Cardiac septum (tissue), 1 donor: ENCODE measurements at places on chromosomes 2 and 18. TPM values are rescaled to one million over a fixed set of nuclear protein-coding genes. Genes with fewer than 3 reads are reported as not detected.

DNA sequence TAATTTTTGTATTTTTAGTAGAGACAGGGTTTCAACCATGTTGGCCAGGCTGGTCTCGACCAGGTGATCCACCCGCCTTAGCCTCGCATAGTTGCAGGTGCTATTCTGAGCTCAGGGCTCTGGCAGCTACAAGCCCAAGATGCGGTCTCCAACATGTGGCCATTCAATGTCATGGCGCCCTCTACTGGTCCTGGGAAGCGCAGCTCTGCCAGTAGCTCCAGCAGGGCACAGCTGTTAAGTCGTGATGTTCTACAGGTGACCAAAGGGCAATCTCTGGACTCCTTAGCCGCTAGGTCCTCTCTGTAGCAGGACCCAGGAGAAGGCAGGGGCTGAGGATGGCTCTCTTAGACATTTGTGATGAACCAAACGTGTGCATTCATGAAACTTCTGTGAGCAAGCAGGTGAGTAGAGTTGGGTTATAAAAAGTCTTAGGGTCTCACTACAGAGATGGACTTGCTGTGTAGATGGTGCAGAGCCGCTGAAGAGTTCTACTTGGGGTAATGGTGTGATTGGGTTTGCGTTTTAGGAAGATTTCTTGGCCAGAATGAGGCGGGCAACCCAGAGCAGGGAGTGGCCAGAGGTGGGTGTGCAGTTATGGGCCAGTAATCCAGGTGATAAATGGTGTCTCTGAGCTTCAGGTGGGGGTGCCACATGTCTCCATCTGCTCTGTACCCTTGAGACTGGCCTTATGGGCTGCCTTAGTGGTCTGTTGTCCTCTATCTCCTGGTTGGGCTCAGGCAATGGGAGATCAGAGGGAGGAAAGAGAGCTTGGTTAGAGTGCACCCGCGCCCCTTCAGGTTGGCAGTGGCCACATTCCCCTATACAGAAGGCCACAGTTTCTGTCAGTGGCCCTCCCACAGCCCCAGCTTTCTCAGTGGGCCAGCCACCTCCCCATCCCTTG, 31.0 kb downstream of the IL37 start:
- no peak for DNase-seq

DNA sequence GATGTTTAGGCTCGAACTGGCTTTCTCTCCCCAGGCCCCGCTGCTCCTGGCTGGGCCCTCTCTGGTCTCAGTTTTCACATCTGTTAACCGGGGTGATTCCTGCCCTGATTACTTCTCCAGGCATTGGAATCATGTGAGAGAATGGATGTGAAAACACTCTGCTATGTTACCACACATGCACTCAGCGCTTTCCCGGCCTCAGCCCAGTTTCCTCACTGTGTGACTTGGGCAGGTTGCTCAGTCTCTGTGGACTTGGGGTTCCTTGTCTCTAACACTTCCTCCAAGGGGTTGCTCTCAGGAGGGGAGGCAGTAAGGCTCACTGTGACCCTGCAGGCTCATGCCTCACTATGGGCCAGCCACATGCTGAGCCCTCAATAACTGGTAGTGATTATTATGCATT, 230.4 kb upstream of the HS6ST1 start:
- DNase-seq: no peak

- DNase-seq: no peak
Observed at GRCh38 chr2:119076713-119077112, 81.8 kb downstream of the C1QL2 start.

- DNase-seq: no peak
Observed at GRCh38 chr2:133485868-133486267, 82.4 kb downstream of the NCKAP5 start.

DNA sequence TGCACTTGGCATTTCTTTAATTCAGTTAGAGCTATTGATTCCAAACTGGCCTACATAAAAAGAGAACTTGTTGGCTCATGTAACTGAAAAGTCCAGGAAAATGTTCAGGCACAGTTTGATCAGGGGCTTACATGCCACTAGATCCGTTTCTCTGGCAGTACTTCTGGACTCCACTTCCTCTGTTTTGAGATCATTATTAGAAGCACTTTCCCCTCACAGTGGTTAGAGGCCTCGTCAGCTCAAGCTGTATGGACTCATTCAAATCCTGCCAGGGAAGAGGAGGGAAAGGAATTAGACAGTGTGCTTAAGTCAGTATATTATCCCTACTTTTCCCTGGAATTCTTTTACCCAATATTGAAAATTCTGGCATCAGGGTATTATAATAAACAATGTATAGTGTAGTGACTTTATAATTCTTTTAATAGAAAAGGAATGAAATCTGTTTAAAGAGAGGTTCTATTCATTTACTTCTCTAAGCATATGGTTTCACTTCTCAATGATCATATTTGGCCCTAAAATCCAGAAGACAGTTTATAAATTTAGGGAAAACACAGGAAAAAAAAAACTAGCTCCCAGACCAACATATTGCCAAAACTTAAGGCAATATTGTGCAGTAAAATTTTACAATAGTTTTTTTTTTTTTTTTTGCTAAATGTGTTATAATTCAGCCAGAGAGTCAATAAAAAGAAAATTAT, 92.0 kb downstream of the ARMC9 start:
- DNase-seq: no peak

DNA sequence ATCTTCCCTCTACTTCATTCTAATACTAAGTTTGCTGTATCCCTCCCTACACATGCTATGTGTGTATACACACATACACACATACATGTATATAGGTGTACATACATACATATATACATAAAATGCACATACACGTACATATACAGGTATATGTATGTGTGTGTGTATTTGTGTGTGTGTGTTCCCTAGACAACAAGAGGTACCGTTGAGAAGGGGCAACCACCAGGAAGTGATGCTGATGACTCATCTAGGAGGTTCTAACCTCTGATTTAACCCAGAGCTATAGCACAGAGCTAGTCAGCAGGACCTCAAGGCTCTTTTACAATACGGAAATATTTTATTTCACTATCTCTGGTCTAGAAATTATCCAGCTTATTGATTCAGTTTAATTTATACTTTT, 139.2 kb downstream of the LAMA3 start:
- DNase-seq: no peak

DNA sequence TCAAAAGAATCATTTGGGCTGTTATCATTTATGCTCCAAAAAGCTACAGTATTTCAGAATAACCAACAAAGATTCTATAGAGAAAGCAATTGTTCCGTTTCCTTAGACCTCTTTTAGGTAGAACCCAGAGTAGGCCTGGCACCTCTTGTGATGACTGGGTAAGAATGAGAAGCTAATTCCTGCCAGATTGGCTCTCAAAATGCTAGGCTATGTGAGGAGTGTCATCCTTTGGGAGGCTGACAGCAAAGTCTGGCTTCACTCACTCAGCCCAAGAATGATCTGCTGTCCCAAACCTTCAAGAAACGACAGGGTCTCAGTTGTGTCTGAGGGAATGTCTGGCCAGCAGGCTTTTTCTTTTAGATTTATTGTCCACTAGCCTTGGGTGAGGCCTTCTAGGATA, 4.5 kb downstream of the CERS6 start:
- no peak for DNase-seq

DNA sequence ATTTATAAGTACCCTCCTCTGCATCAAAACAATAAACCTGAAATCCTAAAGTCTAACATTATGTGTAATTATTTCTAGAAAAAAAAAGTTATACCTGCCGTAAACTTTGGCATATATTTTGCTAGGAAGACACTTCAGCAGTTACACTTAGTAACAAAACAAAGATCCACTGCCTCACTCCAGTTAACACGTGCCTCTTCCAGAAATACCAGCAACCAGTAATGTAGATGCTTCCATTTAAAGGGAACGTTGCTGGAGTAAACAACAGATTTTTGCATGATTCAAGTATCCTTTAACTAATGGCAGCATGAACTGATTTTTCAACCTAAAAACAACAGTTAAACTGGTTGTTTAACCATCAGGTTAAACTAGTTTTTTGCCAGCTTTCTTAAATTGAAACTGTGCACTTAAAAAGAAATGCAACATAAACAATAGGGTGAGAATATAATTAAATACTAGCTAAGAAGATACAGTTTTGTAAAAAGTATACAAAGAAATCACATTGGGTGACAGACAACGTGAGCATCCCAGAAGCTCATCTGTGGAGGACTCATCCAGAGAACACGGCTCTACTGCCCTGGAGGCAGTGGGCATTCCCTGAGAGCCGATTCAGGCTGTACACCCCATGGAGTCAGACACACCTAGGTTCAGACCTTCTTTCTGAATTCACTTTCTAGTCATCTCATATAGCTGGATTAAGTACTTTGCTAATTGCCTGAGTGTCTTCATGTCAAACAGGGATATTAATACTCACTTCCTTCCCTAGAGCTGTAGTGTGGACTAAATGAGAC, 22.3 kb downstream of the MGAT4A start:
- DNase-seq: no peak

- peak; percentile 35 for DNase-seq
Observed at GRCh38 chr2:1611886-1612285, 132.4 kb downstream of the PXDN start.

- DNase-seq: peak; percentile 83
Observed at GRCh38 chr2:43343573-43344304, 117.3 kb upstream of the ZFP36L2 start.

GRCh38 chr18:50194631-50195532, at the start of gene MYO5B:
TSS of gene MYO5B (minus strand) at chr18:50195147. CDS start at chr18:50194793, 354 bp downstream.
- no peak for DNase-seq

DNA sequence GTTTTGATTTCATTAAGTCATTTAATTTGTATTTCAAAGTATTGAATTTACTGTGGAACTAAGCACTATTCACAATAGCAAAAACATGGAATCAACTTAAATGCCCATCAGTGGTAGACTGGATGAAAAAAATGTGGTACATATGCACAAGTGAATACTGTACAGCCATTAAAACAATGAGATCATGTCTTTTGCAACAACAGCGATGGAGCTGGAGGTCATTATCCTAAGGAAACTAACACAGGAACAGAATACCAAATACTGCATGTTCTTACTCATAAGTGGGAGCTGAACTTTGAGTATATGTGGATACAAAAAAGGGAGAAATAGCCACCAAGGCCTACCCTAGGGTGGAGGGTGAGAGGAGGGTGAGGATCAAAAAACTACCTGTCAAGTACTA, 164.4 kb downstream of the BABAM2 start:
- no peak for DNase-seq

- DNase-seq: no peak
Observed at GRCh38 chr2:152743002-152743401, 24.6 kb downstream of the ARL6IP6 start.

- DNase-seq: peak; percentile 89
Observed at GRCh38 chr18:76565238-76566173, 70.5 kb upstream of the ZNF516 start.

- DNase-seq: no peak
Observed at GRCh38 chr2:33210626-33211025, 263.9 kb downstream of the LTBP1 start.

DNA sequence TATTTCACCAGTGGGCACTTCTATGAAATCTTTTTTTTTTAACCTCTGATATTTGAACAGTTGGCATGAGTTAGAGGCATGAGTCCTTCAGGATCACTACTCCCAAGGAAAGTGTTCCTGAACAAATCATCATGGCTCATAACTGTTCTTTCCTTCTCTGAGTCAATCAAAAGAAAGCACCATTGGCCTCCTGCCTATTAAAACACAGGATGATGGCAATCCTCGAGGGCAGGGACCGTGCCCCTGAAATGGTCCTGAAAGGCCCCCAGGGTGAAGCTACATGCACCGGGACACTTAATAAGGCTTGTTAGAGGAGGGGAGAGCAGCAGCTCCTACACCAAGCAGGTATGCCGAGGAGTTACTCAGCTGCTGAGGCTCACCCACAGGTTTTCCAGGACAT, 43.5 kb downstream of the SLC14A2 start:
- no peak for DNase-seq

GRCh38 chr2:118975133-118975532, 33.1 kb downstream of the MARCO start:
- no peak for DNase-seq

GRCh38 chr2:162254236-162254871, 11.1 kb upstream of the FAP start:
- no peak for DNase-seq

DNA sequence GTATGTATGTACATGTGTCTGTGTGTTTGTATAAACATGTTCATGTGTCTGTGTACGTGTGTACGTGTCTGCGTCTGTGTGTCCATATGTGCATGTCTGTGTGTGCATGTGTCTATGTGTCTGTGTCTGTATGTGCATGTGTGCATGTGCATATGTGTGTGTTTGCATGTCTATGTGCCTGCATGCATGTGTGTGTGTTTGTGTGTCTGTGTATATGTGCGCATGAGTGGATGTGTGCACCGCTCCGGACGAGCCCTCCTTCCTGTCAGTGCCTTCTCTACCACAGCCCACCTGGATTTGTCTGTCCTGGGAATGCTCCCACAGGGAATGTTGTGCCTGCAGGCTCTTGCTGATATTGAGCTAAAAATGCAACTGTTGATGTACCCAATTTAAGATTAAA, 113.3 kb upstream of the EPC2 start:
- DNase-seq: no peak

DNA sequence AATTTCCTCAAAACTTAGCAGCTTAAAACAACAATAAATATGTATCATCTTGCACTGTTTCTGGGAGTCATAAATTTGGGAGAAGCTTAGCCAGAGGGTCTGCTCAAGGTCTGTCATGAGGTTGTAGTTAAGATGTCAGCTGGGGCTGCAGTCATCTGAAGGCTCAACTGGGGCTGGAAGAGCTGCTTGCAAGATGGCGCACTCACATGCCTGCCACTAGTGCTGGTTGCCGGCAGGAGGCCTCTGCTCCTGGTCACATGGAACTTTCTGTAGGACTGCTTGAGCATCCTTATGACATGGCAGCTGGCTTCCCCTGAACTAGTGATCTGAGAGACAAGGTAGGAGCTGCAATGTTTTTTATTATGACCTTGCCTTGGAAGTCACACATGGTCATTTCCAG, 215.5 kb upstream of the HAAO start:
- peak; percentile 46 for DNase-seq

GRCh38 chr2:134127496-134127895, 126.4 kb upstream of the MGAT5 start:
- DNase-seq: no peak

The DSG2 gene
- total RNA-seq: 34.4 TPM

The ALLC gene
- total RNA-seq: not detected

The UGT1A3 gene
- total RNA-seq: not detected

The KIF1A gene
- total RNA-seq: 10.2 TPM

The FOSL2 gene
- total RNA-seq: 65.4 TPM

The SGPP2 gene
- 1.0 TPM for total RNA-seq

The ABCG5 gene
- total RNA-seq: not detected

The COLEC11 gene
- total RNA-seq: 3.1 TPM

The PTH2R gene
- total RNA-seq: not detected

The KCNG2 gene
- total RNA-seq: 0.32 TPM

The HOXD3 gene
- 1.0 TPM for total RNA-seq

The FEV gene
- total RNA-seq: not detected

The SERPINB4 gene
- not detected for total RNA-seq

The ANKRD62 gene
- total RNA-seq: not detected

The MYCN gene
- 0.43 TPM for total RNA-seq
